ENCODE measurements at places on chromosomes 12 and 14. TPM values are rescaled to one million over a fixed set of nuclear protein-coding genes. Genes with fewer than 3 reads are reported as not detected.

- H3K27me3 ChIP-seq = peaks cover 14% of the 10 kb centered on the region
- no peak for DNase-seq
- no peaks in the 10 kb centered on the region for H3K36me3 ChIP-seq
- peak overlapping the region; percentile 77 for H3K27ac ChIP-seq
Measured at GRCh38 chr12:53343969-53344368, 7.8 kb upstream of the SP7 start.

- H3K27me3 ChIP-seq = no peaks in the 10 kb centered on the region
- no peak overlapping the region for H3K4me3 ChIP-seq
- no peak overlapping the region for H3K27ac ChIP-seq
- H3K36me3 ChIP-seq = peaks cover 21% of the 10 kb centered on the region
Measured at GRCh38 chr14:71362920-71363584, 455.8 kb downstream of the PCNX1 start.

DNA sequence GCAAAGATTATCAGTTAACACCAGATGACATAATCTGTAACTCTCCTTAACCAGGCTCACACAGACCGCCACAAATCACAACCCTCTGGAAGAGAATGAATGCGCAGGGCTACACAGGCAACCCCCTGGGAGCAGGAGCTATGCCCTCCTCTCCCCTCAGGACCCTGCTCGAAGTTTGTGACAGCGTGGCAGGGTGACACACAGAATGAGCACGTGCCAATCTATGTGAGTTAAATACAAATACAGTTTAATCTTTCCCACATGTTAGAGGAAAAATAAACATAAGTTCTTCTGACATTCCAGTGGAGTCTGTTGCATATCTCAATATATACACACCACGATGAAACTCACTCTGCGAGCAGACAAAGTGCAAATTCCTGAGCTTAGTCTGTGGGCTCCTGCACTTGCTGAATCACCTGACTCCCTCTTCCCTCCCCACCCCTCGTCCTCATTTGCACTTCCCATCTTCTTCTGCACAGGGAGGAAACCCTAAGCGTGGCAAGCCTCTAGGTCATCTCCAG is 37.6 kb downstream of the BCAT1 start:
- DNase-seq = no peak
- peaks cover 3% of the 10 kb centered on the region for H3K4me1 ChIP-seq
- H3K36me3 ChIP-seq = peaks cover 9% of the 10 kb centered on the region
- no peak overlapping the region for H3K4me3 ChIP-seq
- H3K27me3 ChIP-seq = peaks cover 8% of the 10 kb centered on the region
- H3K27ac ChIP-seq = no peak overlapping the region

- H3K27me3 ChIP-seq = no peaks in the 10 kb centered on the region
- H3K36me3 ChIP-seq = peaks cover 44% of the 10 kb centered on the region
- no peak overlapping the region for H3K27ac ChIP-seq
- H3K4me1 ChIP-seq = no peaks in the 10 kb centered on the region
- H3K4me3 ChIP-seq = no peak overlapping the region
Measured at GRCh38 chr14:52008136-52008535, 18.8 kb downstream of the RTRAF start.

GRCh38 chr14:82230748-82231147 is 697.1 kb upstream of the SEL1L start:
- no peak for DNase-seq
- H3K4me3 ChIP-seq = no peak overlapping the region
- no peaks in the 10 kb centered on the region for H3K4me1 ChIP-seq

DNA sequence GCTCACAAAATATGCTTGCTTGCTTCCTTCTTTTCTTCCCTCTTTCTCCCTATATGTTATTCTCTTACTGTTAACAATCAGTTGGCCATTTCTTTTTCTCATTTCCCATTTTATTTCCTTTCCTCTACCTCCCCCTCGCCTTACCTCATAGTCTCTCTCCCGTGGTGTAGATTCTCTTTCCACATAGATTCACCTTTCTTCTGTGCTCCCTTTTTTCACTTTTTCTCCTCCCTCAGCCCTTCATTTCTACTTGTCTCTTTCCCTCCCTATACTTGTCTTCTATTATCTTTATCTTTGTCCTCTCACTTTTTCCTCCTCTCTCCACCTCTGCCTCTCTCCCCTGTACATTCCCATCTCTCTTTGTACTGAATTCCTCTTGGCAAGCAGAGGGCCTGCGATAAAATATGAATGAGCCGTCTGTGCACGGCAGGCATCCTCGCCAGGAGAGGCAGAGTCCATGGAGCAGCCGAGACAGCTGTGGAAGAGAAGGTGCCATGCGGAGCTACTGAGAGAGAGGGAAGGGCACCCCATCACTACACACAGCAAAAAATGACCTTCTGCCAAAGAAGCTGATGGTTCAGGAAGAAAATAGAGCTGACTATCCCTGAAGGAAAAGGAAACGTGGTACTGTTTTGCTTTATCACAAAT is 12.1 kb downstream of the C14orf93 start:
- H3K36me3 ChIP-seq = no peaks in the 10 kb centered on the region
- DNase-seq = no peak
- H3K4me3 ChIP-seq = no peak overlapping the region

GRCh38 chr12:53722450-53723041 is 4.7 kb downstream of the CALCOCO1 start:
- no peak overlapping the region for H3K27ac ChIP-seq
- H3K36me3 ChIP-seq = no peaks in the 10 kb centered on the region
- peaks cover 12% of the 10 kb centered on the region for H3K4me1 ChIP-seq
- H3K27me3 ChIP-seq = no peaks in the 10 kb centered on the region

- H3K4me3 ChIP-seq = no peak overlapping the region
- H3K27me3 ChIP-seq = no peaks in the 10 kb centered on the region
- H3K4me1 ChIP-seq = no peaks in the 10 kb centered on the region
- no peak overlapping the region for H3K27ac ChIP-seq
Measured at GRCh38 chr12:132116709-132117557, 27.2 kb downstream of the DDX51 start.

GRCh38 chr12:122078141-122079032 is at the start of gene MLXIP:
Gene MLXIP (plus strand): TSS chr12:122078756. CDS start chr12:122078854, 98 bp downstream.
- H3K27ac ChIP-seq = peak within 1 kb of the TSS; percentile 97
- peak; percentile 94 for DNase-seq
- H3K36me3 ChIP-seq = peaks cover 5% of the 10 kb centered on the region
- peaks cover 45% of the 10 kb centered on the region for H3K4me1 ChIP-seq

DNA sequence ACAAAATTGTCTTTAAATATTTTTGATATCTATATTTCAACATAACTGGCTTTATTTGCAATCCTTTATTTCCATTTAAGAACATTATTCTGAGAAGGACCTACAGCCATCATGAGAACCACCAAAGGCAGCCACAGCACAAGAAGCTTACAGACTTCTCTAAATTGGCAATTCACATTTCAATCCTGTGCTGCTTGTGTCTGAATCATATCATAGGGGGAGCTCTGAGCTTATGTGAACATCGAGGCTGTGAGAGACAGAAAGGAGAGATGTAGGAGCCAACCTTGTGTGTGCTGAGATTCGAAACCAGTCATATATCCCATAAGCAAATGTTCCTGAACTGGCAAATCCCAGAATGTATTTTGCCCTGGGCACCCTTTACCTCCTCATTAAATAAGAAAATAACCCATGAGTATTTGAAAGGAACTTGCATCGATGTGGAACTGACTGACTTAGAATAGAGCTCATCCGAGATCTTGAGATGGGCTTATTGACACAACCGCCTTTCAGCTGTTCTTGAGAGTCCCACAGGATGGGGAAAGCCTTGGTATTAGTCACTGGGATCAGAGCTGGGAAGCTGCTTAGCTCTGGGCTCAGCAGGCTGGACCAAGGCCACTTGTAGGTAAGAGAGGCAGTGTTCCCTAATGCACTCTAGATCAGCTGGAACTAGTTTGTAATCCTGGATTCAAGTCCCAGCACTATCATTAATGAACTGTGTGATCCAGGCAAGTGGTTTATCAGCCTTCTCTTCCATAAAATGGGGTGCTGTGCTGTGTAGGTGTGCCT is 329.8 kb downstream of the CACNA1C start:
- H3K27ac ChIP-seq = no peak overlapping the region
- no peaks in the 10 kb centered on the region for H3K36me3 ChIP-seq
- no peak overlapping the region for H3K4me3 ChIP-seq
- no peak for DNase-seq
- H3K4me1 ChIP-seq = peaks cover 5% of the 10 kb centered on the region

DNA sequence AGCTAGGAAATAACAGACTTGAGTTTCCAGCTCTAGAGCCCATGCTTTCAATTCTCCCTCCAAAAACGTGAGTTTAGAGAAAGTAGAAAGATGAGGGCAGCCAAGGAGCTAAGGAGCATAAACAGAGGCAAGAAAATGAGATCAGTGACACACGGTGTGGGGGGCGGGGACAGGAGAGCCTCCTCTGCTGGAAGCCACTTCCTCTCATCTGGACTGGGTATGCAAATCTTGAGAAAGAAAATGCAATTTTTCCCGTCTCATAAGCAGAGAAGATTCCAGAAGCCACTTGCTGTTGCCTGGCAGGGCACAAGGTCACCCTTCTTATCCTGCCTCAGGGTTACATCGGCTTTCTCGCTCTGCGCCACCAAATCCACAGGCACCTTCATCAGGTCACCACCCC is 6.0 kb downstream of the OR10P1 start:
- peaks cover 5% of the 10 kb centered on the region for H3K27me3 ChIP-seq
- peaks cover 26% of the 10 kb centered on the region for H3K4me1 ChIP-seq
- H3K4me3 ChIP-seq = no peak overlapping the region
- no peaks in the 10 kb centered on the region for H3K36me3 ChIP-seq
- peak; percentile 49 for DNase-seq

Gene CCDC177
- not detected for total RNA-seq

Gene SAV1
- 6.7 TPM for total RNA-seq

Gene EEA1
- 16.0 TPM for total RNA-seq

Measured in activated naive CD8-positive, alpha-beta T cell treated with anti-CD3 and anti-CD28 coated beads, Interleukin-2, amount 10 ng/mL, durations not matched to agents 7 days and 5 days (primary cell).